ENCODE measurements at places on chromosomes 5 and 9.

DNA sequence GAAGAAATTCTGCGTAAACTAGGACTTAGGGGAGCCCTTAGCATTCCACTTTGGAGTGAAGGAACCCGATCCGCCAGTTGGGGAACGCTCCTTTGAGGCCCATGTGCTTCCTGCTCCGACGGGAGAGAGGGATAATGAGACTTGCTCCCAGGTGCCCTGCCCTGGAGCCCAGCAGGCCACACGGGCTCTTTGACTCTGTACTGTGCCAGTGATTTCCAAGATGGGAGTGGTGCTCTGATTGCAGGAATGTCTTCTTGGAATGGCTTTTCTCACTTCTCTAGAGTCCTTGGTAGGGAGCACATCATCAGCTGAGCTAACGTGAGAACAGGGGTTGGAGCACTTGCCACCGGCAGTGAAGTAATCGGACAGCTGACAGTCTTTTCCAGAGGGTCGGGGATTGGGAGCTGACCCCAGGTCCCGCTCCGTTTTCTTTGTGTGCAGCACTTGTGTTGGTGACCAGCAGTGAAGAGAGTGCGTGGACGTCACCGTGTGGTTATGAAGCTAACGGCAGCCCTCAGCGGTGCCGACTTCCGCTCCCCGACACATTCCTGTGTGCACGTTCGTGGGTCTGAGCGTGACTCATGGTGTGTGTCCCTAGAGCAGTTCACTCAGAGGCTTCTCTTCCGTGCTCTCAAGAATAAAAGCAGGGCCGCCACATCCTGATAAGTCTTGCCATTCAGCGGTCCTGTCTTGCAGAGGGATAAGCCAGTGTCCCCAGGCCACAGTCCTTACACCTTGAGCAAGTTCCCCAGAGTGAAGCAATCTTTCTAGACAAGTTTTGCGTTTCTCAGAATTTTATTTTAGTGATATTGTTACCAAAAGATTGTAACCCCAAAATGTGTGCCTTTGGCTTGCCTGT, 25.6 kb downstream of the ABL1 start:
- no peak for DNase-seq

- DNase-seq, result no peak
Observed at GRCh38 chr9:93599571-93600403, 23.4 kb downstream of the PHF2 start.

DNA sequence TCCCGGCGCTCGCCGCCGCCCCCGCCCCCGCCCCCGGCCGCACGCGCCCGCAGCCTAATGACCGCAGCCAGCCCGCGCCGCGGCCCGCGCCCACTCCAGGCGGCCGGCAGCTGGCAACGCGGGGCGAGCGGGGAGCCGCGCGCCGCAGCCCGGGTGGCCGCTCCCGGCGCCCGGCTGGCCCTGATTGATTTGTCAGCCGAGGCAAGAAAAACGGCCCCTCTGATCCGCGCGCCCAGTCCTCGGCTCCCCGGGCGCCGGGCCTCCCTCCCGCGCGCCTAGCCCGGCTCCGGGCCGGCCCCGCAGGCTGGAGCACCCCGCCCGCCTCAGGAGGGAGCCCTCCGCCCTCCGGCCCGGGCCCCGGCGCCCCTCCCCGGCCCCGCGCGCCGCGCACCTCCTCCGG, 11.9 kb upstream of the LHX2 start:
- no peak for DNase-seq

DNA sequence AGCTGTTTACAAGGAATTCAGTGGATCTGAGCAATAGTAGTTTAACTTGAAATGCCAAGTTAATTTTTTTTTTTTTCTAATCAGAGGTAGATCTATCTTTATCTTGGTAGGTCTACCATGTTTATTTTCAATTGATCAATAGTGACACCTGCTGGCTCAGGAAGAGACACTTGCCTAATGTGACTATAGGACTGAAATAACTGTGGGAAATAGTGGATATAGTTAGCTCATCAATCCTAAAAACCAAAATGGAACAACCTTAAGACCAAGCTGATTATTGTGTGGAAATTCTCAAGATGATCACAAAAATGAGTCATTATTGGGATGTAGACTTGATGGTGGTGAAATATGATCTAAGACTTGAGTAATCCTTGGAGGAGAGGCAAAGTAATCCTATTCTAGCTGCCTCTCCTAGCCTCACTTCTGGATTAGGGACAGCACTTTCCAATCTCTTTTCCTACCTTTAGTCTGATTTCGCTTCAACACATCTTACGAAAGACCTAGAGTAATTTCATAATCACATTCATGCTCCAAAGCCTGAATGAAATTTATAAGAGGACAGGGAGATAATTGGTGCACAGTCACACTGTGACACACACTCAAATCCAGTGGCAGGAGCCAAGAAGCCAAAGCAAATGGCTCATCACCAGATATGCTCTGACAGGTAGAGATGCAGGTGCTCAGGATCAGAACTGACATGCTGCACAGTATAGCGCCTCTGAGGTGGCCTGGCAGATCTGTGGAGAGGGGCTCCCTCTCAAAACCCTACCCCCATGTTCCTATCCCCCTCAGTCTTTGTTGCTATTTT, 156.3 kb downstream of the HMHB1 start:
- DNase-seq, result no peak

GRCh38 chr9:98978231-98978681, 34.5 kb downstream of the COL15A1 start:
- no peak for DNase-seq

- DNase-seq, result no peak
Observed at GRCh38 chr9:85892401-85892800, 48.5 kb upstream of the NAA35 start.

- DNase-seq, result no peak
Observed at GRCh38 chr9:134146774-134147493, 11.1 kb downstream of the WDR5 start.

- no peak for DNase-seq
Observed at GRCh38 chr9:129150672-129151211, 27.3 kb downstream of the IER5L start.

GRCh38 chr5:109643791-109644350, 45.9 kb upstream of the MAN2A1 start:
- no peak for DNase-seq

GRCh38 chr9:76866689-76867088, 39.2 kb downstream of the PRUNE2 start:
- DNase-seq, result no peak

GRCh38 chr9:107972346-107972745, 482.8 kb upstream of the KLF4 start:
- DNase-seq, result no peak

DNA sequence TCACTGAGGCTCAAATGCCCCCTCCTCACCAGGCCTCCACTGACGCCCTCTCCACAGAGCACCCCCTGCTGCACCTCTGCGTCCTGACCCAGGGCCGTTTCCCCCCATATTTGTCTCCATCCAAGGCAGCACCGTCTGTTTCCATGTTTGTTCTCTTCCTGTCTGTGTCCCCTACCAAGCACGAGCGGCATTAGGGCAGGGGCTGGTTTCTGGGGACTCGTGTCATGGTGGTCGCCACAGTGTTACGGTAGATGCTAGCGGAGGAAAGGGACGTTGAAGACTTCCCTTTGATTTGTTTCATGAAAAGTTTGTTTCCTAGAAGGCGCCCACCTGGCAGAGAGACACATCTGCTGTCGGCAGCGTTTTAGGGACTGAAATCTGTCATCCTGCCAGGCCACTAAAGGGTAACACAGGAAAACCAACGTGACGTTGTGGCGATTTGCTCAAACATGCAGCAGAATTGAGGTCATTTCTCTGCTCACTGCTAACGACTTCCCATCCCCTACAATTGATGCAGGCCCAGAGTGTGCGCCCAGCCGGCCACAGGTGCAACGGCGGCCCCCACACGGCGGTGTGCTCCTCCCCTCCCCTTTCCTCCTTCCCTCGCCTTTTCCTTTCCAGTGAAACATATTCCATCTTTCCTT, 79.3 kb upstream of the IRX4 start:
- DNase-seq, result no peak

DNA sequence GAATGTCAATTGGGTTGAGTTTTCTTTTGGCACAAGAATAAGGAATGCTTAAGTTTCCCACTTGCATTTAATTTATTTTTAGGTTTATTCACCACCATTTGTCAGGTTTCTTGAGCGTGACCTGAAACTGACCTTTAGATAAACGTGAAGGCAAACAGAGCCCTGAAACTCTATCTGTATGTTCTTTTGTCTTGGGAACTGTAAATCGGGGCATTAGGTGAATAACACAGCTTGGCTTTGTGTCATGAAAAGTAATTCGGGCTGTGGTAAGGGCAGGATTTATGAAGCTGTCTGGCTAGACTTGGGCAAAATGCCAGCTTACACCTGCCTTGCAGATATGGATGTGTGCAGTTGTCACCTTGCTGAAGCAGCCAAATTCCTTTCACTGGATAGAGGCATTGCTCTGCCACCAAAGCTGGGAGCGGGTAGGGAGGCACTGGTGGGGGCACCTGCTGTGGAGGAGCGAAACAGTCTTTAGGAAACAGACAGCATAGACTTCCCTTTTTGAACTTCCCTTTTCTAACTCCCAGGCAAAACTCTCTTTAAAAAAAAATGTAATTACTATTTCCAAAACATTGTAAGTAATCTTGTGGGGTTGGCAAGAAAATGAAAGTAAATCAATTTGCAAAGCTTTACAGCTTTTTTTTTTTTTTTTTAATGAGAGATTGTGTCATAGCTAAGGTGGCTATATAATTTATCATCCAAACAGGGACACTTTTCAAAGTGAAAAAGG, 545.2 kb downstream of the CSNK1G3 start:
- DNase-seq, result no peak

GRCh38 chr9:132268725-132269352, 85.9 kb downstream of the SETX start:
- peak; percentile 73 for DNase-seq

DNA sequence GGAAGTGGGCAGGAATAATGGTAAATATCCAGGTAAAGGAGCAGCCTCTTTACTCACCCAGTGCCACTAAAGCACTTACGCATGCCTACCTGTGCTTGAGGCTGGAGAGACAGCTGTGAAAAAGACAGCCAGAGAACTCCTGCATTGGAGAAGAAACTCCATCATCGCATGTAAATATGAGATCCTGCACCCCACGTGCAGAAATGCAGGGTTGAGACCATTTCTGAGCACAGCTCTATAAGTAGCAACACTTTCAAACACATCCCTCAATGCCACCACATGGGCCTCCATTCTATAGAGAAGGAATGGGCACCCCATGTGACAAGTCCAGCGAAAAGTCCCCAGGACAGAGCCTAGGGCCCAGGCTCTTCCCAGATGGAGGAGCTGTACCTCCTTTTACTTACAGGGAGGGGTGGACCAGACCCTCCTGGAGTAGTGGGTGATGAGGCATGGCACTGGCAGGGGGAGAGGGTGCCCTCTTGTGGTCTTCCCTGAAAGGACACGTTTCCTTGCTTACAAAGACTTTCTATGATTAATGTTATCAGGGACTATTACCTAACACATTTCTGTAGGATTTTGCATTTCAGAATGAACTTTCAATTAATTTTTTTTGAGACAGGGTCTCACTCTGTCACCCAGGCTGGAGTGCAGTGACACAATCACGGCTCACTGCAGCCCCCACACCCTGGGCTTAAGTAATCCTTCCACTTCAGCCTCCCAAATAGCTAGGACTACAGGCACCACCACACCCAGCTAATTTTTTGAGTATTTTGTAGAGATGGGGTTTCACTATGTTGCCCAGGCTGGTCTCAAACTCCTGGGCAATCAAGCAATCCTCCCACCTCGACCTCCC, 55.3 kb upstream of the IL17B start:
- no peak for DNase-seq

DNA sequence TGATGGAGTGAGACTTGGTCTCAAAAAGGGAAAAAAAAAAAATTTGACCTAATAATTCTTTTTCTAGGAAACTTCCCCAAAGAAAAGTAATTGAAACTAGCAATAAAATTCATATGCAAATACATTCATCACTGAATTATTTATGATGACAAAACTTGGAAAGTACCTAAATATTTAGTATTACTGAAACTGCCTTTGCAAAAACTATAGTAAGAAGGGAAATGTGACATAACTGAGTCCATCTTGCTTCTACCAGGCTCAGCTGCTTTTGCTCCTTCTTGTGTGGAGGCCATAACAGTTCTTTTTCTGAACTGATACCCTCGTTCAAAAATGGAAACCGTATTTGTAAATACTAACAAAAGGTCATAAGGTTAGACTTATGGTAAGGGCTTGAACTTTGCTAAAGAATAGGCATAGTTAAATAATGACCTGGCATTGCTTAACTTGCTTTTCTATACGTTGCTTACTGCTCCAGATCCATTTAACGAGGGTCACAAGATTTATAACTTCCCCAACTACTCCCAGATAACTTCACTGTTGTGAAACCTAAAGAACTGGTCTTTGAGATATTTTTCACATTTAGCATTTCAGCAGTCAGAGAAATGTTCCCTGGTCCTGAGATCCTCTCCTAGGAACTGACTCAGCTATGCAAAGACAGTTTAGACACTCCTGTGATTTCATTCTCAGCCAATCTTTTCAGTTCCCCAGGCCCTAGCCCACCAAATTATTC, 68.4 kb downstream of the CFAP95 start:
- DNase-seq, result no peak

GRCh38 chr5:115398719-115399118, 102.3 kb upstream of the CCDC112 start:
- DNase-seq, result no peak

DNA sequence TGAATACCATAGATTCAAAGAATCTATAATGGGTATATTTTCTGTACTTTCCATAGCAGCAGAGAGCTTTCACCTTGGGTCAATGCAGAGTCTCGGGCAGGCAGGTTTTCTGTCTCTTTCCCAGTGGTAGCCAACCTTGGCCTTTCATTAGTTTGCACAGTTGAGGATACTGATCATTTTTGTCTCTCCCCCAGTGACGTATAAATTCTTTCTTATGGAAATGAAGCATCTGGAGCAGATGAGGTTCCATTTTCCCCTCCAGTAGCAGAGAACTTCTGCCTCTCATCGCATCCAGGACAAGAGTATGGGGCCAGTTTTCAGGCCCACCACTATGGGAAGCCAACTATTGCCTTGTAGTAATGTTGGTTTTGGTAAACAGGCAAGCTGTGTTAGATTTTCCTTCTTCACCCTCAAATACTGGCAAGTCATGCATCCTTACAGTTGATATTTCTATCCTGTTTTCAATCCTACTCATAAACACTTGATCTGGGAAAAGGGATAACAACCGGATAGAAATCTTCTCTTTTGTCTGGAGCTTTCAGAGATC, 845.2 kb upstream of the CDH18 start:
- no peak for DNase-seq

DNA sequence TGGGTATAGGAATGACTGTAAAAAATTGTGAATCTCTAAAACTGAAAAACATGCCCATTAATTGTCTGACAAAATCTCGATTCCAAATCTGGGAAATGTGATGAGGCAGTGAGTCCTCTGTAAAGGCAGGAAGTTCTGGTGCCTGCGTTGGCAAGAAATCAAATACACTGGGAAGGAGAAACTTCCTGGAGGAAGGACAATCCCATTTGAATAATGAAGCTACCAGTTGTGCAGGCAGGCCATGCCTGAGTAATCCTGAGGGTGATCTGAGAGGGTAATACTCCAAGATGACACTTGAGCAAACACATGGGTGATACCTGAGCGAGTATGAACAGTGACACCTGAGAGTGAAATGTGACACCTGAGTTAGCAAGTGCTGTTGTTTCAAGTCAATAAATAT, 49.7 kb downstream of the KIF24 start:
- DNase-seq, result no peak
